ENCODE measurements at places on chromosomes 5 and 9. TPM values are rescaled to one million over a fixed set of nuclear protein-coding genes. Genes with fewer than 3 reads are reported as not detected.

Gene SPINK6
- not detected for total RNA-seq

Gene PCDHB12
- total RNA-seq, result not detected

Gene LPAR1
- total RNA-seq, result not detected

Gene ZBTB34
- 7.5 TPM for total RNA-seq

DNA sequence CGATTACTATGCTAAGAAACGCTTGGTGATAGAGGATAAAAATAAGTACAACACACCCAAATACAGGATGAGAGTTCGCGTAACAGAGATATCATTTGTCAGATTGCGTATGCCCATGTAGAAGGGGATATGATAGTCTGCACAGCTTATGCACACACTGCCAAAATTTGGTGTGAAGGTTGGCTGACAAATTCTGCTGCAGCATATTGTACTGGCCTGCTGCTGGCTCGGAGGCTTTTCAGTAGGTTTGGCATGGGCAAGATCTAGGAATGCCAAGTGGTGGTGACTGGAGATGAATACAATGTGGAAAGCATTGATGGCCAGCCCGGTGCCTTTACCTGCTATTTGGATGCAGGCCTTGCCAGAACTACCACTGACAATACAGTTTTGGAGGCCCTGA lies 208.4 kb downstream of the PDZD2 start:
- DNase-seq, result no peak

GRCh38 chr5:109654455-109654854 lies 35.3 kb upstream of the MAN2A1 start:
- DNase-seq, result no peak

- no peak for DNase-seq
These were observed 40.9 kb upstream of the IDNK start for GRCh38 chr9:83582029-83582428.

Gene SH3GL2
- not detected for total RNA-seq

DNA sequence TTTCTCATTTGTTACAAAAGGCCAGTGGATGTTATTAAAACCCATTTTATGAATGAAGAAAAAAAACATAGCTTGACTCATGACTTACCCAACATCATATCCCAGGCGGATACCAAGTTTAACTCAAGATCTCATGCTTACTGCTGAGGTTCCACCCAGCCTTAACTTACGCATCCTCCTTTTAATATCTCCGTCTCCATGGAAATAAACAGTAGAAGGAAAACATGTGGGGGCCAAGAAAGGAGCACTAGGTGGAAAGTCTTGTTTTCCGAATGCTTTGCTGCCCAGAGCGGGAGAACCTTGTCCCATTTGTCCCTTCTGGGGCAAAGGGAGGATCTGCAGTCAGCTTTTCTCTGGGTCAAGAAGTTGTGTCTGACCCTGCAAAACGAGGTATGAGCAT lies 44.1 kb downstream of the ANGPTL2 start:
- DNase-seq, result no peak

DNA sequence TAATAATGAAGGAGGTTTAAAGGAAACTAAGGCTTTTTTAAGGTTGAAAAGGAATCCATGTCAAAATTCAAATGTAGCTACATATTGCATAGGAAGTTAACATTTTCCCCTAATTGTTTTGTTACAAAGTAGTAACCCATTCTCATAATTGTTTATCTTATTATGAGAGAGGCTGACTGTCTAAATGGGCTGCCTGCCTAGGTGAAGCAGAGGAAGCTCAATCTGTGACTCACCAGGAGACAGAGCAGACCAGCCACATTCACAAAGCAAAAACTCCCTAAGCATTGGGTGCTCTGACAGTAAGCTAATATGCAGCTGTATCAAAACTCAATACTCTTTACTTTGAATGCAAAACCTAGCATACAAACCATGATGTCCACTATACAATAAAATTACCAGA lies 208.5 kb downstream of the ROR2 start:
- no peak for DNase-seq

Gene MYOT
- total RNA-seq, result not detected

Gene MORN5
- total RNA-seq, result not detected

Gene MOB3B
- total RNA-seq, result 0.26 TPM

DNA sequence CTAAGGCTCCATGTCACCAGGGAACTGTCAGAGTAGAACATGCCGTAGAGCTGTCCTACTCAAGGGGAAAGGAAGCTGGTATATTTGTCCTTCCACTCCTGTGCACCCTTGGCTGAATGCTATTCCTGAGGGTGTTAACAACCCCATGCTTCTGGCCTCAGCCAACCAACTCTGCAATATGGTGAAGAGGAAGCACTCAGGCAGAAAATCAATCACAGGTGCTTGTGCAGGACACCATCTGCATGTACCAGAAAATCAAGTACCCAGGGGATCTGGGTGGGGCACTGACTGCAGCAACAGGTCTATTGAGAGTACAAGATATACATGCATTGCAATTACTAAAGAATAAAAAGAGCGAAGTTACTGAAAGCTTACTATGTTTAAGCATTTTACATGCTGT lies 51.4 kb upstream of the NEK6 start:
- DNase-seq, result no peak

Gene ANKRD18A
- 4.1 TPM for total RNA-seq

Gene TMCO6
- 43.6 TPM for total RNA-seq

DNA sequence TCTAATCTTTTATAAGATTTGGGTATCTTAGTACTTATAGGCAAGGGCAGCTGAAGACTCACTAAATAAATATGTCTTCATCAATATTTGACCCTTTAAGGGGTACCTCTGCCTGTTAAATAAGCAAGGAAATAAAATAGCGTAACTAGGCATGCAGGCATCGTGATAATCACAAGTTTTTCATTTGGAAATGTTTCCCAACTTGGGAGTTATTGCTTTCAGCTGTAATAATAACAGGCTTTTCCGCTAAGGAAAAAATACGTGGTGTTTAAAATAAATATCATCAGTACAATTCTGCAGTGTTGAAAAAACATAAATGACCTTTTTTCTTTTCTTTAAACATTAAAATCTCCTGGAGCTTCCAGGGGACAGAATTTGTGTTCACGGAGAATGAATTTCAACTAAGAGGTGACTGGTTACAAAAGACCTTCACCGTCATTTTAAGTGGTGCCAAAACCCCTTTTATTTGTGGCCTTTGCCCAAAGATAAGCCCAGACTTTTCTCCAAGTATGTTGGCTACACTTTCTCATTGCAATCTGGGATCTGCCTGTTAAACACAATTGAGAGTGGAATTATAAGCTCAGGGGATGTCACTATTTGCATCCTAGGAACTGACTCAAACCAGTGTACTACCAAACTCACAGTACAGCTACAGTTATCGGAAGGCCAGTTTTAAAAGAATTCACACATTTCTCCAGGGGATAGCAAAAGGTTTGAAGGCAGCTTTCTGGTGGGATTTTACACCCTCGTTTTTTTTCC lies 218.6 kb downstream of the FBXL7 start:
- no peak for DNase-seq

Gene PLPP6
- 5.3 TPM for total RNA-seq

Gene RARS1
- total RNA-seq, result 145 TPM

Gene BTNL3
- not detected for total RNA-seq

- DNase-seq, result no peak
These were observed 412.7 kb downstream of the CETN3 start for GRCh38 chr5:89996890-89997289.

DNA sequence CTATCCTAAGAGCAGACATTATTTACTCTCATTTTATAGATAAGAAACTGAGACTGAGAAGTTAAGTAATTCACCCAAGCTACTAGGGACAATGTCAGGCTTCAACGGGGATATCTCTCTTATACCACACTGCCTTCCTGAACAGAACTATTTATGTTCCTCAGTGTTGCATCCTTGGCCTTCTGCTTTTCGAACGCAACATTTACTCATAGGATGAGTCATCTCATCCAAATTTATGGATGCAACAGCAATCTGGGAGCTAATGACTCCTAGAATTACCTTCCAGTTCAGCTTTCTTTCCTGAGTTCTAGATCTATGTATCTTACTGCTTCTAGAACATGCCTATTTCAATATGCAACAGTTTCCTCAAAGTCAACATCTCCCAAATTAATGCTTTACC lies 103.6 kb upstream of the PAM start:
- no peak for DNase-seq

DNA sequence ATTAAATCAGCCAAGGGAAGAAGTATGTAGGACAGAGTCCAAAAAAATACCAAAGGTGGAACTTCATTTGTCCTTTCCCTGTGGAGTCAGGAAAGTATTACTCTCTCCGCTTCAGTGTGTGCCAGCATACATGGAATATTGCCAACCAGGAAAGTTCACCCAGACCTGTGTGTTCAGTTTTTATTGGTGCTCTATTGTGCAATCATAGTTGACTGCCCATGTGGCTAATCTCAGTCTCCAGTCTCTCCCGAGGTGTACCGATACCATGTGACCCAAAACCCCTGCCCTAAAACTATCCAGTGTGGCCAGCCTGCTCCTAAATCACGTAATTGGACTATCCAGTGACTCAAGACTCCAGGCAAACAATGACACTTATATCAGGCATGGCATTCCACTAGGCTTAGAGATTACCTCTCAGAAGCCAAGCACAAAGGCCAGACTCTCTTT lies 38.8 kb downstream of the NFX1 start:
- DNase-seq, result no peak

DNA sequence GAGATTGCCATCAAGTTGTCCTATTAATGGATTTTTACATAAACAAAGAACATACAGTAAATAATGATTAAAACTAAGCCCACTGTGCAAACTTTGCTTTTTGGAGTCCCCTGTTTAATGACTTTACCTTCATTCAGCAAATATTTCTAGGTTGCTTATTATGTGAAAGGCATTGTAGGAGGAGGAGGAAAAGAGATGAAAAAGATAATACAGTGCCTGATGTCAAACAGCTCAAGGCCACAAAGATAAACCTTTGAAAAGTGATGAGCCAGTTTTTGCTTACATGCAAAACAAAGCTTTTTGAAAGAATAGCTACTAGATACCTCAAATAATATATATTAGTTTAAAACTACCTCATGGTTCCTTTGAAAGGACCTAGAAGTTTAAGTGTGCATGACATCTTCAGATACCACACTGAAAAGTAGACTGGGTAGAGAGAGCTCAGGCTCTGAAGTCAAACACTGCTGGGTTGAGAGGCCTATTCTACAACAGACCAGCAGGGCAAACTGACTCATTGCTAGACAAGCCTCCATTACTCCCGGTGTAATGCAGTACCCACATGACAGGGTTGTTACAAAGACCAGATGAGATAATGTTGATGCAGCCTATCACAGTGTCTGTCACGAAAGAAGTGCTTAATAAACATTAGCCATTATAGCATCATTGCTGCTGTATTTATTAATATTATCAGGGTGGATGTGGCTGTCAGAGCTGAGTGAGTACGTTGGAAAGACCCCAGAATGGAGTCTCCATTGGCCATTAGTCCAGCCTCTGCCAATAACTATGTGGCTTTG lies 11.8 kb downstream of the DEPDC1B start:
- DNase-seq, result no peak

Gene DBH
- total RNA-seq, result not detected

GRCh38 chr9:112112941-112113681 lies 62.0 kb downstream of the SUSD1 start:
- no peak for DNase-seq

Gene PCDHA9
- total RNA-seq, result not detected

GRCh38 chr5:158080112-158080511 lies 221.2 kb upstream of the CLINT1 start:
- no peak for DNase-seq

DNA sequence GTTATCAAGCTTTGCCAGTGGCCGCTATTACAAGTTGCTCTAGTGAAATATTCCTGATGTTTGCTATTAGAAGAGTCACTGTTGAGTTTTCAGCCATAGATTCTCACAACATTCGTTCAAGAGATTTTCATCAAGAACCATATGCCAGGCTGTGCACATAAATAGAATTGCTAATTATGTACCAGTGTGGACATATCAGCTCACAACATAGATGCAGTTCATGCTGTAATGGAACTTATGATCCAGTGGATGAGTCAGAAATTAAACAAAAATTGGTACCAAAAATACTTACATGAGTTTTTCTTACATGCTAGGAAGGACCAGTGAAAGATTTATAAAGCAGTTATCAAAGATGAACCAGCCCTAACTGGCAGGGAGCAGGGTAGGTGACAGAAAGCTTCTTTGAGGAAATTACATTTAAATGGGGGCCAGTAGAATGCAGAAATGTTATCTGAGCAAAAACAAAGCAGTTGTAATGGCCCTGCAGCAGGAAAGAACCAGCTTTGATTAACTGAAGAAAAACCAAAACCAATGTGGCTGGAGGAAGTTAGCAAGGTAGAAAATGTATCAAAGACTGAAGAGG lies 404.2 kb downstream of the DNAH5 start:
- no peak for DNase-seq

- DNase-seq, result no peak
These were observed 82.0 kb upstream of the WWC1 start for GRCh38 chr5:168209244-168209995.

Gene ARL15
- total RNA-seq, result 10.4 TPM

Gene CCDC192
- total RNA-seq, result not detected

DNA sequence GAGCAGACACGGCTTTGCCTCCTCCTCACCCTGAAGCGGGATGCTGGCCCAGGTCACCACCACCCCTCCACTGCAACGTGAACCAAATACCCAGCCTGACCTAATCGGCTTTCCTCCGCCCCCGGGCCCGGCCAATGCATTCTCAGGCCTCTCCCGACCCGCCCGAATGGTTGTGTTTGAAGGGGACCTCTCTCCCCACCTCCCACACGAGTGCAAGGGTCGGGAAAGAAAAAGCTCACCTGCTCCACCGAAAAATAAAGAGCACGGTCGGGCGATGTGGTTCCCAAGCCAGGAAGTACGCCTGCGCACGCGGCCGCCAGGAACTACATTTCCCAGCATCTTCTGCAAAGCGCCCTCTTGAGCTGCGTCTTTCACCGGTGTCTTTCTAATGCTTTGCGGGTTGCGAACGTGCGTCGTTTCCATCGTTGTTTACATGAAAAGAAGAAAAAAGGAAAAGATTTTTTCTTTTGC lies at the start of gene ZNF883:
ZNF883 (minus strand) TSS at position 282 of the 471 bp plus-strand sequence.
- no peak for DNase-seq

DNA sequence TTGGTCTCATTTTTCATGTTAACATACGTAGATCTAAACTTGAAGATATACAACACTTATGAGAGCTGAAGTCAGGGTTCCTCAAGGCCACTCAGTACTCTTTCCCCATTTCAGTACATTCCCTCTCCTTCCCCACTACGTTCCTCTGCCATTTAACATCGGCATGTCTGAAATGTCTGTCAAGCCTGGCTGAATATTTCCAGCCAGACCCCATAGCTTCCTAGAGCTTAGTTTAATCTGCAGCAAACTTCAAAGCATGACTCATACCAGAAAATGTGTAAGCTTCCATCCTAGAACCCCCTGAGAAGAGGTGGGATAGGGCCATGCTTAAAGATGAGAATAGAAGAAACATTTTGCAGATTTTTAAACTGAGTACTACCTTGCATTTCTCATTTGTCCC lies 6.2 kb downstream of the GZMA start:
- no peak for DNase-seq

DNA sequence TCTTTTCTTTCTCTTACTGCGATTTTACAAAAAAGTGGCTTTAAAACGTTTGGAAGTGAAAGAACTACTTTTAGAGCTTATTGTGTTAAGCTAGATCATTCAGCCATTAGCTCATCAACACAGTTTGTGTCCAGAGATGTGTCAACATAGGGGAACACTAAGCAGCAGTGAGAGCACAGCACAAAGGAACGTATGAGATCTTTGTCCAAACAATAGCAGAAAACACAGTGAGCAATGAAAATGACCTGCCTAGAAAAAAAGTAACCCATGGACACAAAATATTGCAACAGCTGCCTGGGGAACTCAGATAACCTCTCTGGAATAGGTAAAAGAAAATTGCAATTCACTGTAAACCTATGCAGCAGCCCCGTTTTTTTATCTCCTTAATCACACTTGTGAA lies 372.5 kb downstream of the ARHGEF28 start:
- DNase-seq, result no peak

Gene SH3RF2
- 0.18 TPM for total RNA-seq

Gene CDH6
- not detected for total RNA-seq

- DNase-seq, result peak; percentile 83
These were observed 787 bp upstream of the ANKHD1 start for GRCh38 chr5:140400730-140401361.
